ENCODE measurements at places on chromosomes 4 and X. TPM values are rescaled to one million over a fixed set of nuclear protein-coding genes. Genes with fewer than 3 reads are reported as not detected.

Gene DRD5
- total RNA-seq: not detected

Gene XPNPEP2
- not detected for total RNA-seq

Gene CYTL1
- 28.9 TPM for total RNA-seq

Gene MAGT1
- total RNA-seq: 142 TPM

Gene PNMA6A
- 0.34 TPM for total RNA-seq

Gene BST1
- total RNA-seq: 49.0 TPM

Gene GRIA3
- not detected for total RNA-seq

Gene VCX3A
- not detected for total RNA-seq

Gene TRIM60
- not detected for total RNA-seq

Gene DYNLT3
- 34.0 TPM for total RNA-seq

Gene ACSL4
- total RNA-seq: 97.2 TPM

Gene FUNDC2
- 84.2 TPM for total RNA-seq

Data from dermis blood vessel endothelial cell (primary cell).